ENCODE measurements at places on chromosomes 1 and 21. TPM values are rescaled to one million over a fixed set of nuclear protein-coding genes. Genes with fewer than 3 reads are reported as not detected.

DNA sequence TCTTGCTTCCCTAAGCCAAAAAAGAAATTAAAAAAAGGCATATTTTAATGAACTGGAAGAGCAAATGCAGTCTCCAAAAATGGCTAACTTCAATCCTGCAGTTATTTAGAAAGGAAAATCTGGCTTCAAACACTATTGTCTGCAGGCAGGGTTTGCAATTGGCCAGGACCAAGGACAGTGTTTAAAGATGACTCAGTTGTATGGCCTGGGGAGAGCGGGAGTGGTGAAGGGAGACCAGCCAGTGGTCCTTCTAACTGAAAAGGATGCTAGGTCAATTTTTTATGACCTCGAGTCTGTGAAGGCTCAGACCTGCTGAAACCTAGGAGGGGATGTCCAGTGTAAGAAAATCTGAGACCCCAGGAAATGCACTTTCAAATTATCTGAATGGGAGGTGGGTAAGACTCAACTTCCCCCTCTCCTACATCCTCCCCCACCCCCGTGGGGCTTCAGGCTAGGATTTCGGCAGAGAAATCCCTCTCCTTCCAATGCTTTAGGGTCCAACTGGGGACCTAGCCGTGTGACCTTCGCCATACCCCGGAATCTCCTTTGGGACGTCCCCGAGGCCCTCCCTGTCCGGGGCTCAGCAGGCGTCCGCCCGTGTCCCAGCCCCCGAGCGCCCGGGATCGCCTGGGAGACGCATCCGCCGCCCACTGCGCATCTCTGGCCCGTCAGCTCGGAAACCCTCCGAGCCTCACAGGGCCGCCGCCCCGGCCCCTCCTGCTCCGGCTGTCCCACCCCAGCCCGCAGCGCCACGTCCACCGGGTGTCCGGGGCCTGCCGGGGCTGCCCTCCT lies 602 bp upstream of the RIMKLA start:
- no peak for DNase-seq

GRCh38 chr1:196433000-196433399 lies 175.2 kb downstream of the KCNT2 start:
- DNase-seq: no peak

- no peak for DNase-seq
Observed at GRCh38 chr1:206058927-206059292, 5.9 kb downstream of the RHEX start.

PRRX1 gene
- polyA plus RNA-seq: 1.4 TPM

FCGR2B gene
- 0.65 TPM for polyA plus RNA-seq

Measured in left kidney (tissue), 8 donors.